ENCODE measurements at places on chromosomes 11 and 22.

DNA sequence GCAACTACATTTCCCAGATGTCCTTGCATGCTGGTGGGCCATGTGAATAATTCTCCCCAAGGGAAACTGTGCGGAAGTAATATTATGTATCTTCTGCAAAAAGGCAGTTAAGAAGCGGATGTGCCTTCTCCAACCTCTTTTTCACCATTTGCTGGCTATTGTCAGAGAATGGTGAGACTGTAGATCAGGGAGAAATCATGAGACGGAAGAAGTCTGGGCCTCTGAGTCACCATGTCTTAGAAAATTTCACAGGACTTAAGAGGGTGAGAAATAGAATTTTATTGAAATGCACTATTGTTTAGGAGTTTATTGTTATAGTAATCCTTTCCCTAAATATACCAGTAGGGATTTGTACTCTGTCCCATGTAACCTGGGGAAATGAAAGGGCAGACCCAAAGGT is 298.7 kb upstream of the ZC3H12C start:
- DNase-seq: no peak

DNA sequence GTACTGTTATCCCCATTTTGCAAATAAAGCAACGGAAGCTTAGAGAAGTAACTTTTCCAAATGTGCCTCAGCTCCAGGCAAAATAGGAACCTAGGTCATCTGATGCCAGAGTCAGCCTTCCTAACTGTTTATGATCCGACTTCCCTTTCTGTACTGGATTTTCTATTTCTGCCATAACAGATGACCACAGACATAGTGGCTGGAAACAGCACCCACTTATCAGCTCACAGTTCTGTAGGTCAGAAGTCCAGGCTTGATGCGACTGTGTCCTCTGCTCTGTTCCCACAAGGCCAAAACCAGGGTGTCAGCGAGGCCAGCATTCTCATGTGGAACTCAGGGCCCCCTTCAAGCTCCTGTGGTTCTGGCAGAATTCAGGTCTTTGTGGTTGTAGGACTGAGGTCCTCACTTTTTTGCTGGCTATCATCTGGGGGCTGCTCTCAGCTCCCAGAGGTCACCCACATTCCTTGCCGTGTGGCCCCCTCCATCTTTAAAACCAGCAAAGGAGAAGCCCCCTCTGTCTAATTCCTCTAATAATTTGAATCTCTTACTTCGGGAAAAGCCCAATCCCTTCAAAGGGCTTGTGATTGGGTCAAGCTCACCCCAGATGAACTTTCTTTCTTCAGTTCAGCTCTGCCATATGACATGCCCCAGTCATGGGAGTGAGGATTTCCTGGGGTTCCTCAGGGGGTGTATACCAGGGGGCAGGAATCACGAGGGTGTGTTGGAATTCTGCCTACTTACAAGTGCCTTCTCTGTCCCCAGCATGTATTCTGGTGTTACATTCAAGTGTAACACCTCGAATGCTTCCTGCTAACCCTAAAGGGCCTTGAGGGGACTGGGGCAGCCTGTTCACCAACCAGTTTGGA is 15.3 kb downstream of the KCNJ5 start:
- no peak for DNase-seq

DNA sequence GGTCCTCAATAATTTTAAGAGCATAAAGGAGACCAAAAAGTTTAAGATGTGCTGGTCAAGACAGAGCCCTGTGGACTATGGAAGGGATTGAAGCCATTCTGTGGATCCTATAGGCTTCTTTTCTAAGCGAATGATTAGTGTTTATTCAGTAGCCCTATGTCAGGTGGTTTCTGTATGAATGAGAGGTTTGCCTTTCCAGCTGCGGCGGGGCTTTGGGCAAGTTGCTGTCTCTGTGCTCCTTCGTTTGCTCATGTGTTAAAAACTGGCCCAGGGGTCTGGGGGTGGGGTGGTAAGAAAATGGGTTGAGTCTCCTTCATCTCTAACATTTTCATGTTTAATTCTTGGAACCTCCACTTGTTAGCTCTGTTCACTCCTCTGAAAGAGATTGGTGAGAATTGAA is 105.3 kb downstream of the PTPRJ start:
- DNase-seq: no peak

- DNase-seq: no peak
Observed at GRCh38 chr22:43854121-43854785, 8.1 kb downstream of the SULT4A1 start.

- no peak for DNase-seq
Observed at GRCh38 chr22:27146866-27147633, 489.7 kb downstream of the MIAT start.

DNA sequence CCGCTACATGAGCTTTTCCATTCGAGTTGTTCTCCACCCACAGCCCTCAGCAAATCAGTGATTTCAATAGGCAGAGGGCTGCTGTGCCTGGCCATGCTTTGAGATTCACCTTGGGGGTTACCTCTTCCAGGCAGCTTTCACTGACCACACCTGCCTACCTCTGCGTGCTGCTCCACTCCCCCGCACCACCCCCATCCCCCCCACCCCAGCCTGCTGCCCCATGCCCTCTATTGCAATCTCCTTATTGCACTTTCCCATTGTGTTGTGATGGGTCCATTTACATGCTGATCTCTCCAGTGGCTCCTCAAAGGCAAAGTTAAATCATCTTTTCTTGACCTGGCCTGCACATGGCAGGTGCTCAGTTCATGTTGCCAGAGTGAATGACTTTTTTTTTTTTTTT is 18.0 kb upstream of the POLA2 start:
- no peak for DNase-seq

DNA sequence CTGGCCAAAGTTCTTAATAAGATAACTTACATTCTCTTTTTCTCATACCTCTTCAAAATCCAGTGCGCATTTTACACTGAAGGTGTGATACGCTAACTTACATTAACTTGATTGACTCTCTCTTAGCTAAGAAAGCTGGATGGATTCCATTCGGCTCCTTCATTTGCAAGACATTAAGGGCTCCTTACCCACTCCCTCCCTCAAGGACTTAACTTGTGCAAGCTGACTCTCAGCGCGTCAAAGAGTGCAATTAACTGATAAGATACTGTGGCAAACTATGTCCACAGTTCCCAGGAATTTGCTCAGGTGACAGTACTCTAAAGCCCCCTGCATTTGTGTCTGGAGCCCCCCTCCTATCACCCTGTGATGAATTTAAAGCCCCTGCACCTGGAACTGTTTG is 6.4 kb upstream of the RFPL1 start:
- DNase-seq: no peak

DNA sequence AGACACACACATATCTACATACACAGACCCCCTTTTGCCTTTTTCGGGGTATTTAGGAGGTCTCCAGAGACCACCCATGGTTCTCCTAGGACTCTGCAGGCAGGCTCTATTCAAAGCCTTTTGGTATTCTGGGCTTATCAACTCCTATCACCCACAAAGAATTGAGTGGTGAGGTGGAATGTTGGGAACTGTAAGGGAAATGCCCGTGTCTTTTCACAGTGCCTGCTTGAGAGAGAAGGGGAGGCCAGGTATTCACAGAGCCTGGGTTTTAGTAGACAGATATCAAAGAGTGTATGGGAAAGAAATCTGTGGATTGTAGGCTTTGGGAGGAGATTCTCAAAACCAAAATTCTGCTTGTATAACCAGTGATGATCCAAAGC is 44.0 kb upstream of the CSNK2A3 start:
- no peak for DNase-seq

GRCh38 chr11:27440090-27440489 is 32.5 kb downstream of the LGR4 start:
- DNase-seq: no peak

- DNase-seq: no peak
Observed at GRCh38 chr22:42433754-42434682, 1.8 kb upstream of the NFAM1 start.

GRCh38 chr11:26187639-26188038 is 144.3 kb upstream of the ANO3 start:
- DNase-seq: no peak

DNA sequence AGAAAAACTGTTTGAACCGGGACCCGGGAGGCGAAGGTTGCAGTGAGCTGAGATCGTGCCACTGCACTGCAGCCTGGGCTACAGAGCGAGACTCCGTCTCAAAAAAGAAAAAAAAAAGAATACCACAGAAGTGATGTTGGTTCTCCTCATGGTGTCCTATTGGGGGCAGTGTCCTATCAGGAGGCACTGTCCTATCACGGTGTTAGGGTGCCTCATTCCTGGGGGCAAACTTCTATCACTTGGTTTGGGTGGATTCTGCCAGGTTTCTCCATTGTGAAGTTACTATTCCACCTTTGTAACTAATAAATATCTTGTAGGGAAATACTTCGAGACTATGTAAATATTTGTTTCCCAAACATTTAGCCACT is 19.6 kb downstream of the PRR14L start:
- no peak for DNase-seq

DNA sequence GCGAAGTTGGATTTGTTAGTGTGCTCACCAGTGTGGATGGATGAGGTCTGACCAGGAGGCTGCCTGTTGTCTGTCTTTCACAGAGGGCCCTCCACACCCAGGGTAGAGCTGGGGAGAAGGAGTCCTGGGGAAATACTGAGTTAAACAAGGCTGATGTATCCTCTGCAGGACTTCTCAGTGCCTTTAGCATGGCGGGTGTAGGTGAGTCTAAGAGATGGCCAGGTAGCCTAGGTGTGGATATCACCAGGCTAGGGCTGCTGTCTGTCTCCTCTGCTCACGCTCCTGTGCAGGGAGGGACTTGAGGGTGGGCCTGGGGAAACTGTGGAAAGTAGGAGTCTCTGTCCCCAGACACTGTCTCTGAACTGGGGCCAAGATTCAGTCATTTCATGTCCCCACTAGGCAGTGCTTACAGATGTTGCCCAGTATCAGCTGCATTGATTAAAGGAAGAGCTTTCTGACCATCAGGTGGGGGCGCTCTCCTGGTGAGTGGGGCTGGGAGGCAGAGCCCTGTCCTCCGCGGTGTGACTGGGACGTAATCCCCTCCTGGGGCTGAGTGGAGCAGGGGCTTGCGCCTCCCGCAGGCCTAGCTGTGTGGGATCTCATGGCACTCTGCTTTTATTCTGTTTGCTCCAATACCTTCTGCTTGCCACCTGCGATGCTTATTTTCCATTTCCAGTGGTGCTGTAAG is 35.5 kb upstream of the CCDC188 start:
- DNase-seq: no peak

DNA sequence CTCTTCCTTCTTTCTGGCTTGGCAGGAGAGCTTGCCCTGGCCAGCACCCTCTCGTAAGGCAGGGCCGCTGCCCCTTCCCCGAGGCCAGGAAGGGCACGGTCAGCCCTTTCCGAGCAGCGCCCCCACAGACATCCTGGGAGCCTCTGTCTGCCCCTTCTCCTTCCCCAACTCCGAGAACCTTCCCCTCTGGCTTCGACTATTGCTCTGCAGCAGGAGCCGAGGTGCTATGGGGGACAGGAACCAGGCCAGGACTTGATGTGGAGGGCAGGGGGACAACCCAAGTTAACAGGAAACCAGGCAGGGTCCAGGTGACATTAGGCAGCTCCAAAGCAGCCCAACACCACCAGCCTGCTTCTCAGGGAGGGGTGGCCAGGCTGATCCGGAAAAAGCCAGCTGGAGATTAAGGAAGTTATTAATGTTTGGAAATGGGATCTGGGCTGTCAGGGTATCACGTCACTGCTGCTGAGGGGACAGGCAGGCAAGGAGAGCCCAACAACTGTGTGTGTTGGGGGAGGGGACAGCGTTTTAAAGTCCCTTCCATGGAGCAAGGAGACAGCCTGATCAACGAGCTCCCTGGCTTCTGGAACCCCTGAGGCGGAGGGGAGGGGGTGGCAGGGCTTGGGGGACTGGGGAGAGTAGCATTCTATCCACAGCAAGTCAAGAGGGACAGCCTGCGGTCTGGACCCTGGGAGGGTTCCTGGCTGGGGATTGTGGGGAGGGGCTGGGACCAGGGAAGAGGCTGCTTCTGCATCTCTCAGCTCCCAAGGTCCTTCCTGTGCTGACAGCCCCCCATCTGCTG is 27.3 kb downstream of the SYT7 start:
- DNase-seq: no peak

DNA sequence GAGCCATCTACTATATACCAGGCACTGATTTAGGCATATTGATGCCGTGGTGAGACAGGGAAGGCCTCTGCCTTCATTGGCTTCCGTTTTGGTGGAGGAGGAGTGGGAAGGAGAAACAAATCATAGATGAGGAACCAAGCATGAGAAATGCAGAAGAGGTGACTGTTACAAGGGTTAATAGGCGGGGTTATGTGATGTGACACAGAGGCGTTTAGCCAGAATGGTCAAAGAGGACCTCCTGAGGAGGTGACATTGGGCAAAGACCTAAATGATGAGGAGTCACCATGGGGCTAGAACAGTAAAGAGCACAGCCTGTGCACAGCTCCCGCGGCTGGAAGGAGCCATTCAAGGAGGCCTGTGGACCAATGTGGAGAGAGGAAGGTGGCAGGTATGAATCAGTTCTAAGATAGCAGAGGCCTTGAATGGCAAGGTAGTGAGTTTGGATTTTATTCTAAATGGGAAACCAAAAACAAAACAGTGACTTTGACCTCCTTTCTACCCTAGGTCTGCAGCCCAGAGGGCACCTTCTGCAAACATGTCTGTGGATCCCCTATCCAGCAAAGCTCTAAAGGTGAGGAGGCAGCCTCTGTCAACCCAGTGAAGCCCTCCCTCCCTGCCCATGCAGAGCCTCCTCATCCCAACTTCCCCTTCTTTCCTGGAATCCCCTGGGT is 11.7 kb downstream of the MAFF start:
- DNase-seq: no peak

DNA sequence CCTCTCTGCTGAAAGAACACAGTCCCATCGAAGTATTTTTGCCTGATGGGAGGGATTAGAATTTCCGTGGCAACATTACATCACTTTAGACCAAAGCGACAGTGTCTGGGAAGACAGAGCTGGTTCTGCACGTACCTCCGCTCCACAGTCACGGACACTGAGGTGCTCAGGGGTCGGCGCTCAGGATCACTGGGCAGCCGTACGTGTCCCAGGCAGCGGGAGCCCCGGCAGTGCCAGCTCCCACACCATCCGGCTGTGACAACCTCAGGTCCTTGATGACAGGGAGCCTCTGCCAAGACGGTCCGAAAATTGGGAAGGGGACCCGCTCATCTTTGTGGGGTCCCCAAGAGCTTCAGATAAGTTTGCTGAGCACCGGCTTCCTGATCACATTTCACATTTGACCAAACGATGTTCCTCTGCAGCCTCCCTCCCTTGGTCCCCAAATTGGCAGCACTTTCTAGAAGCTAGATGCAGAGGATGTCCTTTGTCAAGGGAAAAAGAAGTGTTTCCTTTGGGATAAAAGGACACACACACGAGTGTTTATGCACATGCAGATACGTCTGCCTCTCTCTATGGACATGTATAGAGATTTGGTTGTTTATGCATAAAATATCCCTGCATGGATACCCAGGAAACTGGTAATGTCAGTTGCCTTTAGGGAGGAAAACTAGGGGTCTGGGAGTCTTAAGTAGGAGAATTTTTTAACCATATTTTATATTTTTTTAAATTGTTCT is 61.6 kb upstream of the LINC01488 start:
- DNase-seq: no peak

Measured in posterior cingulate gyrus (tissue), 11 donors.